Vagina (tissue), 2 donors: ENCODE measurements at places on chromosomes 7 and 10. TPM values are rescaled to one million over a fixed set of nuclear protein-coding genes. Genes with fewer than 3 reads are reported as not detected.

- H3K27ac ChIP-seq, result peak overlapping the region; percentile 49
- H3K27me3 ChIP-seq, result no peaks in the 10 kb centered on the region
- no peak overlapping the region for H3K4me3 ChIP-seq
These were observed 92.8 kb upstream of the KCND2 start for GRCh38 chr7:120180221-120180620.

CYP26C1 gene
- total RNA-seq, result not detected

SORBS1 gene
- total RNA-seq, result 116 TPM

GDF2 gene
- total RNA-seq, result not detected

GRCh38 chr10:14782691-14783363 is 8.1 kb upstream of the FAM107B start:
- H3K27me3 ChIP-seq, result no peaks in the 10 kb centered on the region
- no peaks in the 10 kb centered on the region for H3K36me3 ChIP-seq
- no peak for DNase-seq
- no peaks in the 10 kb centered on the region for H3K4me1 ChIP-seq

MARVELD1 gene
- total RNA-seq, result 24.1 TPM

GRCh38 chr7:30941582-30942323 is 22.0 kb upstream of the GHRHR start:
- no peaks in the 10 kb centered on the region for H3K27me3 ChIP-seq
- H3K4me1 ChIP-seq, result no peaks in the 10 kb centered on the region
- DNase-seq, result no peak
- no peaks in the 10 kb centered on the region for H3K36me3 ChIP-seq

DNA sequence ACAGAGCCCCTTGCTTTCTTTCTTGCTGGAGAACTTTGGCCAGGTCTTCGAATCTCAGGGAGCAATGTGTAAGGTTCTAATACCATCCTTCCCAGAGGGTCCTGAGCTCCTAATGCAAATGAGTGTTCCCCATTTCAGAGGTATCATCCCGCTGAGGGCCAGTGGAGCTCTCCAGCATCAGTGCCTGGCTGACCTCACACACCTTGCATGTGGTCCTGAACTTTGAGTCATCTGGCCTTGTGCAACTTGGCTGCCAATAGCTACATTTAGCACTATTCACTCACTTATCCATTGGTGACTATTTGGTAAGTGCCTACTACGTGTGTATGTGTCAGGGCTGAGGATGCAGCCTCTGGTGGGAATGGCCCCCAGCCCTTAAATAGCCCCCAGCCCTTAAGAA is 48.4 kb upstream of the HABP2 start:
- DNase-seq, result no peak
- no peaks in the 10 kb centered on the region for H3K27me3 ChIP-seq
- H3K36me3 ChIP-seq, result no peaks in the 10 kb centered on the region

FAM20C gene
- total RNA-seq, result 22.1 TPM

COL28A1 gene
- 5.4 TPM for total RNA-seq

GRCh38 chr7:26035552-26035951 is 116.4 kb upstream of the NFE2L3 start:
- no peak overlapping the region for H3K4me3 ChIP-seq
- H3K36me3 ChIP-seq, result no peaks in the 10 kb centered on the region
- DNase-seq, result no peak
- no peaks in the 10 kb centered on the region for H3K4me1 ChIP-seq
- no peaks in the 10 kb centered on the region for H3K27me3 ChIP-seq
- no peak overlapping the region for H3K27ac ChIP-seq

GRCh38 chr7:79182283-79182682 is 271.2 kb downstream of the MAGI2 start:
- H3K4me1 ChIP-seq, result no peaks in the 10 kb centered on the region
- H3K36me3 ChIP-seq, result no peaks in the 10 kb centered on the region
- DNase-seq, result no peak
- no peaks in the 10 kb centered on the region for H3K27me3 ChIP-seq

GATA3 gene
- 8.6 TPM for total RNA-seq

TAS2R4 gene
- total RNA-seq, result 1.5 TPM

- DNase-seq, result no peak
- H3K36me3 ChIP-seq, result no peaks in the 10 kb centered on the region
- no peaks in the 10 kb centered on the region for H3K27me3 ChIP-seq
- H3K27ac ChIP-seq, result no peak overlapping the region
- H3K4me3 ChIP-seq, result no peak overlapping the region
These were observed 4.1 kb downstream of the LRRC18 start for GRCh38 chr10:48935577-48935976.

DNA sequence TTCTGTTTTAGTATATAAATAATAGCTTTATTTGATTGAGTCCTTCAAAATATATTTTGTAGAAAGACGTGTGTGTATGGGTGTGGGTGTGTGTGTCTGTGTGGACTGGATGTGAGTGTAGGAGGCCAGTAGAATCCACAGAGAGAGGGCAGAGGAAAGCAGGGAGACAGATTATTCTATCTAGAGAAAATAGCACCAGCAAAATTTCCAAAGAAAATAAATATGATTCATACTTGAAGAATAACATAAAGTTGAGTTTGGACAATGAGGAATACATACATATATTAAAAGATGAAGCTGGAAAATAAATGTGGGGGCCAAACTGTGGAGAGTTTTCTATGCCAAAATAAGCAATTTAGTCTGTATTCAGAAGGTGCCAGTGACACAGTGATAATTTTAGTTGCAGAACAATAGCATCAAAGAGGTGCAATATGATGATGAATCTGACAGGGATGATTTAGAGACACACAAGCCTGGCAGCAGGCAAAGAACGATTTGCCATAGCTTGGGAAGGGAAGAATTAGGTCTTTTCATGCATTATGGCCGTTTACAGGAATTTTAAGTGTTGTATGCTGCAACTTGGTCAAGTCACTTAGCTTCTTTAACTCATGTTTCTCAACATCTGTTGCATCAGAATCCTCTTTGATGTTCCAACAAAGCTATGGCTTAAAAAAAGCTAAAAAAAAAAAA is 121.3 kb downstream of the SEMA3A start:
- DNase-seq, result no peak
- no peak overlapping the region for H3K27ac ChIP-seq

RNF133 gene
- 0.98 TPM for total RNA-seq

CYP2C8 gene
- not detected for total RNA-seq

DNA sequence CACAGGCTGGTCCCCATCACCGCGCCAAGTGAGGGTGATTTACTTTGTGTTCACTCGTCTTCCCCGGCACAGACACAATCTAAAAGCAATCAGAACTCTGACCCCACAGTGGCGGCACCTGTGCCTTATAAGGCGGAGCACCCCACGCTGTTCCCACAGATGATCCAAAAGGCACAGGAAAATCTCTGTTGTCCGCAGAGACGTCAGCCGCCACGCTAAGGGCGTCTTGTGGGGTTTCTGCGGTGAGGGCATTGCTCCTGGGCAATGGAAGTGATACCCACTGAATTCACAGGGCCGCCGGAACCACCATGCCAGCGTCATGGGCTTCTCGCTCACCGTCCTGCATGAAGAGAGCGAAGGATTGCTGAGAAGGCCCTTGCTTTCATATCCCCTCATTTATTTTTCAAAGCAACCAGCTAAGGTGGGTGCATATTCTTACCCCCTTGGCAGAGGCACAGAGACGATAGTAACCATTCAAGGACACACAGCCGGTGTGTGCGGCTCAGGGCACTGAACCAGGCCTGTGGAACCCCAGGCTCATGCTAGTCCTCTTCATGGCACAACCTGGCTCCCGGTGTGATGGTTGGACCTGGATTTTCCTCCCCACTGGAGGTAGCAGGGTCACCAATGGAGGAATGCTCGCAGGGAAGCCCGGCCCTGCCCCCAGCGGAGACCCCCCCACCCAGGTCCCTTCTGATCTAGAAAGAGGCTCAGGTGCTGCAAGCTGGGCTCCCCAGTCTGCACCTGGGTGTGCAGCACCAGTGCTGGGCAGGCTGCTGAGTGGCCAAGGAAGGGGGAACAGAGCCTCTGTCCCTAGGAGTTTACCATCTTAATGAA is 279.0 kb downstream of the TCERG1L start:
- no peak overlapping the region for H3K27ac ChIP-seq
- H3K4me3 ChIP-seq, result no peak overlapping the region
- no peaks in the 10 kb centered on the region for H3K36me3 ChIP-seq
- H3K4me1 ChIP-seq, result peaks cover 5% of the 10 kb centered on the region
- no peak for DNase-seq

FAM180A gene
- total RNA-seq, result 7.1 TPM

DNA sequence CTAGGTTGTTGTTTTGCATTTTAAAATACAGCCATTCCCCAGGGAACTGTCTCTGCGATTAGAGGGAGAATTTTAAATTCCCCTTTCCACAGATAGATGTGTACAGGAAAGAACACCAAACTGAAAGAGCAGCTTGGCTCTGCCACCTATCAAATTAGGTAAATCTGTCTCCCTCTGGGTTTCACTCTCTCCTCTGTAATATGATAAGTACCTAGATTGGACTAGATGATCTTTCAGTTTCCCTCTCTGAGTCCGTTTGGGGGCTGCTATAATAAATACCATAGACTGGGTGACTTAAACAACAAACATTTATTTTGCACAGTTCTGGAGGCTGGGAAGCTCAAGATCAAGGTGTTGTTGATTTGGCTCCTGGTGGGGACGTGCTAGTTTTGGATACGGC is 186.0 kb downstream of the KIF20B start:
- H3K27ac ChIP-seq, result no peak overlapping the region
- no peaks in the 10 kb centered on the region for H3K36me3 ChIP-seq
- no peaks in the 10 kb centered on the region for H3K4me1 ChIP-seq
- no peak overlapping the region for H3K4me3 ChIP-seq
- no peaks in the 10 kb centered on the region for H3K27me3 ChIP-seq
- DNase-seq, result no peak

DNA sequence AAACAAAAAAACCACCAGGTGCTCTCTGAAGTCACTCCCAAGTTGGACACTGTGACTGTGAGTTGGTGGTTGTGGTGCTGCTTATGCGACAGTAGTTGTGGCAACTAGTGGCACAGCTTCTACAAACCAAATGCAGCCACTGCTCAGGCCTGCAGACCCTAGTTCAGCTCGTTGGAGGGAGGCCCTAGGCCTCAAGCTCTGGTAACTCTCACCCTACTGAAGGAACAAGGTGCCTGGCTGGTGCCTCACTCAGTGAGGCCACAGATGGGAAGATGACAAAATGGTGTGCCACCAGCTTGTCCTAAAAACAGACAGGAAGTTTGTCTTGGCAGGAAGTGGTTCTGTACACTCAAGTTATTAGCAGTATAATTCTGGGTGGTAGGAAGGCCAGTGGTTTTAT is 45.3 kb upstream of the RAPGEF5 start:
- H3K4me1 ChIP-seq, result no peaks in the 10 kb centered on the region
- peak; percentile 69 for DNase-seq
- no peaks in the 10 kb centered on the region for H3K36me3 ChIP-seq
- H3K4me3 ChIP-seq, result no peak overlapping the region

GRCh38 chr10:43923328-43923727 is 274.6 kb upstream of the ZNF32 start:
- H3K4me1 ChIP-seq, result no peaks in the 10 kb centered on the region
- H3K4me3 ChIP-seq, result no peak overlapping the region
- no peak overlapping the region for H3K27ac ChIP-seq
- no peaks in the 10 kb centered on the region for H3K27me3 ChIP-seq
- no peak for DNase-seq

DNA sequence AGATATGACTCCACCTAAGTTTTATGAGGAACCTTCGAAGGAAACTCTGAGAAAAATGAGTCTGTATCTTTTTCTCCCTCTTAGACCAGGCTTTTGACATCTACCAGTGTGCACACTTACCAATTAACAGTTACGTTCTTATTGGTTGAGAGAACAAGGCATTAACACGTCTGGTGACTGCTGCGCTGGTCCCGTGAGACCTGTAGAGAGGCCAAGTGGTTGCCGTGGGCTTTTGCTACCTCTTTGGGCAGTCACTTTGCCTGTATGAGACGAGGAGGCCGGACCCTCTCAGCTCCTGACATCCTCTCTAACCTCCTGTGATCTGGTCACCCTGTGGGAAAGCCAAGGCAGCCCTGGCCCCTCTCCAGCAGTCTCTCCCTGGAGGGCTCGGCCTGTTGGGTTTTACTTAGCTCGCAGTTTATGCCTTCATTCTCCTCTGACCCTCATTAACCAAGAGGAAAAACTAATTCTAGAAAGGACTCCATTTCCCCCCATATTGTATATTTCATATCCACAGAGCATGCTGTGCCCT is 513.9 kb upstream of the GALNT17 start:
- H3K4me1 ChIP-seq, result peaks cover 10% of the 10 kb centered on the region
- no peaks in the 10 kb centered on the region for H3K36me3 ChIP-seq
- H3K4me3 ChIP-seq, result no peak overlapping the region
- no peak overlapping the region for H3K27ac ChIP-seq
- DNase-seq, result no peak

DNA sequence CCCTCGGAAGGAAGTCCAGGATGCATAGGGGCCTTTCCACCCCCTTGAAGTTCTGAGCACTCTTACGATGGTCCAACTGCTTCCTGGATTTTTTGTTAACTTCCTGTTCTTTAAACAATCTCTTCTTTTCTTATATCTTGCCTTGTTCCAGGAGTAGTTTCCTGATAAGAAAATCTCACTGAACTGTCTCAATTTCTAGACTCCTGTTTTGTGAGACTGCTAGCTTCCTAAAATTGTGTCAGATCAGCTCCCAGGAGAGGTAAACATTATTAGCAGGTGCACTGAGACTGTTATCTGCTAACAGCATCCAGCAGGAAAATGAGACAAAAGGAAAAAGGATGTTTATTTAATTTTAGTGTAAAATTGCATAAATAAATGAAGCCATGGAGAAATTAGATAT is 106.2 kb upstream of the PITRM1 start:
- no peaks in the 10 kb centered on the region for H3K27me3 ChIP-seq
- DNase-seq, result no peak
- H3K27ac ChIP-seq, result no peak overlapping the region
- H3K4me1 ChIP-seq, result no peaks in the 10 kb centered on the region
- H3K4me3 ChIP-seq, result no peak overlapping the region
- no peaks in the 10 kb centered on the region for H3K36me3 ChIP-seq

DNA sequence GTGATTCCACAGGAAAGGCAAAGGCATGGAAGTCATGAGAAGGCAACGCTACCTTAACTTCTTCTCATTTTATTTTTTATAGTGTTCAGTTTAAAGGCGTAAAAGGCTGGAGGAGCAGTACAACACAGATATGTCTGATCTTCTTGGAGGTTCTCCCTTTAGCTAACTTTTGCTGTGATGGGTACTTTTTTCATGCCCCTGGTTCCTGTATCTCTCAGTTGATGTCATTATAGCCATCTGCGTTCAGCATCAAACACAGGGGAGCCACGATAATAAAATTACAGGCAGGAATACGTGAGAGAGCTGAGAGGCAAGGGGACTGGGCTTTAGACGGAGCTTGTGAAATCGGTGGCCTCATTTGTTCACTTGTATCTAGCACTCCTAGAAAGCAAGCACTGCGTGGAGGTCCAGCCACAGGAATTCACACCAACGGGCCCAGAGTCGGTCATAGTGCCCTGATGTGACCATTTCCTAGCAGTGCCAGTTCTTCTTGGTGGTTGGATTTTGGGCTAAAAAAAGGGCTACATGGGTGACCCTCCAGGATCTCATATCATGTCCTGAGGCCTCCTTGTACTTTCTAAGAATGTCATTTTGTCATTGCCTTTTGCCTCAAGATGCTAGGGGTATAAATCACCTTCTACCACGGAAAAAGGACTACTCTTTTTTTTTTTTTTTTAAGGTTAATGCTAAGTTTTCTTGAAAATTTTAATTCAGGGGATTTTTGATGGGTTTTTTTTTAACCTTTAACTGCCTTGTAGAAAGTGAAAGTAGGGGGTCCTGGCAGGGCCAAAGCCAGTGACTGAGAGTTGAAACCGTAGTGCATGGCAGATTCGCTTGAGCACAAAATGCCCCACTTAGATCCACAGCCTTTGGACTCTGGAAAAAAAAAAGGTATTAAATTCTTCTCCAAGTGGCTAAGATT is 191.5 kb downstream of the CELF2 start:
- H3K27ac ChIP-seq, result no peak overlapping the region
- no peaks in the 10 kb centered on the region for H3K27me3 ChIP-seq
- peaks cover 24% of the 10 kb centered on the region for H3K4me1 ChIP-seq
- no peaks in the 10 kb centered on the region for H3K36me3 ChIP-seq
- H3K4me3 ChIP-seq, result no peak overlapping the region

C10orf62 gene
- total RNA-seq, result not detected

CFAP70 gene
- 1.5 TPM for total RNA-seq
